ENCODE measurements at places on chromosomes 13 and 19. TPM values are rescaled to one million over a fixed set of nuclear protein-coding genes. Genes with fewer than 3 reads are reported as not detected.

- H3K27me3 ChIP-seq, result no peaks in the 10 kb centered on the region
- no peak overlapping the region for H3K4me3 ChIP-seq
- H3K36me3 ChIP-seq, result no peaks in the 10 kb centered on the region
Measured at GRCh38 chr13:51717786-51718398, 86.1 kb downstream of the DHRS12 start.

DNA sequence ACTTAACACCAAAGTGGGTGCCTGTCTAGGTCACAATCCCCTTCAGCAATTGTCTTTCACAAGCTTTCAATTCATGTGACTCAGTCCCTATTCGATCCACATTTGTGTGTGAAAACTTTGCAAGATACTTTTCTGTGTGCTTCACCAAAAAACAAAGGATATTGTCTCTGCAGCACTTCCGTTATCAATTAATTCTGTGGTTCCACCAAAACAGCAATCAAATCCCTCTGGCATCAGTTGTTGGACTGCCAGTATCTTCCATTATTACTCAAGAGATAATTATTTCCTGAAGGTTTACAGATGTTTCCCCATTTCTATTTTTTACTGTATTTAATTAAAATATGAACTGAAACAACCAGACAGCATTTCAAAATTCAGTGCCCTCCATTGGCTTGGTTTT is 481.4 kb downstream of the SUCLA2 start:
- DNase-seq, result no peak
- no peaks in the 10 kb centered on the region for H3K27me3 ChIP-seq
- peaks cover 17% of the 10 kb centered on the region for H3K4me1 ChIP-seq
- H3K4me3 ChIP-seq, result no peak overlapping the region

GRCh38 chr19:33187183-33187540 is 7.0 kb upstream of the LRP3 start:
- DNase-seq, result no peak
- H3K36me3 ChIP-seq, result no peaks in the 10 kb centered on the region
- H3K27me3 ChIP-seq, result peaks cover 2% of the 10 kb centered on the region

DNA sequence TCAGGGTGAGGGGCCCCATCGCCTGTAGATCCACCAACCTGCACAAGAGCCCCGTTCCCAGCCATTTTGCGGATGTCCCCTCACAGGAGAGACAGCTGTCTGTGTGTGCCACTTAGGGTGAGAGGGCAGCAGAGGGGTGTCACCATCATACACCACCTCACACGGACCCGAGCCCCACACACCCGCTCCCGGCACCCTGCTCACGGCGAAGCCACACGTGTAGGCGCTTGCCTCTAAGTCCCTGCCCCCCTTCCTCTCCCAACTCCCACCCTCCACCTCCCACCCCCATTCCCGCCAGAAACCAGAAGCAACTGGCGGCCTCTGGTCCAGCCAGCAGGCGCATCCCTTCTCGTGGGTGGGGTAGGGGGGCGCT is 4.0 kb upstream of the DPF1 start:
- H3K4me1 ChIP-seq, result peaks cover 41% of the 10 kb centered on the region
- no peak for DNase-seq
- H3K27me3 ChIP-seq, result peaks cover 24% of the 10 kb centered on the region
- peak overlapping the region; percentile 76 for H3K4me3 ChIP-seq
- H3K36me3 ChIP-seq, result peaks cover 5% of the 10 kb centered on the region

DNA sequence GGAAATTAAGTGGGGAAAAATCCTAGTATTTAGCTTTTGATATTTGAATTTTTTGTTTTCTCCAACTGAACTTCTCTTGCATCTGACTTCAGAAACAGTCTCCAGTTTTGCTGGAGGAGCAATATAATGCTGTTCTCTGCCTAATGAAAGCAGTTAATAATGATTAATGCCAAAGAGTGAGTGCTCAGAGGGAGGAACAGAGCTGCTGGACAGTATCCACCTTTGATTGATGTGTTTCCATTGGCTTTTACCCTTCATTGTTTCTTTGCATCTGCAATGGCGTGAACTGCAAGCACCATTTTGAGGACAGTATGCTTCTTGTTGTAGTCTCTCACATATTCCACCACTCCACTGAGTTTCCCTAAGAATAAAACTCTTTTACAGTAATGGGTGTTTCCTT is 193.4 kb downstream of the ITGBL1 start:
- H3K4me3 ChIP-seq, result no peak overlapping the region
- no peaks in the 10 kb centered on the region for H3K36me3 ChIP-seq
- no peak for DNase-seq
- H3K27ac ChIP-seq, result no peak overlapping the region

DNA sequence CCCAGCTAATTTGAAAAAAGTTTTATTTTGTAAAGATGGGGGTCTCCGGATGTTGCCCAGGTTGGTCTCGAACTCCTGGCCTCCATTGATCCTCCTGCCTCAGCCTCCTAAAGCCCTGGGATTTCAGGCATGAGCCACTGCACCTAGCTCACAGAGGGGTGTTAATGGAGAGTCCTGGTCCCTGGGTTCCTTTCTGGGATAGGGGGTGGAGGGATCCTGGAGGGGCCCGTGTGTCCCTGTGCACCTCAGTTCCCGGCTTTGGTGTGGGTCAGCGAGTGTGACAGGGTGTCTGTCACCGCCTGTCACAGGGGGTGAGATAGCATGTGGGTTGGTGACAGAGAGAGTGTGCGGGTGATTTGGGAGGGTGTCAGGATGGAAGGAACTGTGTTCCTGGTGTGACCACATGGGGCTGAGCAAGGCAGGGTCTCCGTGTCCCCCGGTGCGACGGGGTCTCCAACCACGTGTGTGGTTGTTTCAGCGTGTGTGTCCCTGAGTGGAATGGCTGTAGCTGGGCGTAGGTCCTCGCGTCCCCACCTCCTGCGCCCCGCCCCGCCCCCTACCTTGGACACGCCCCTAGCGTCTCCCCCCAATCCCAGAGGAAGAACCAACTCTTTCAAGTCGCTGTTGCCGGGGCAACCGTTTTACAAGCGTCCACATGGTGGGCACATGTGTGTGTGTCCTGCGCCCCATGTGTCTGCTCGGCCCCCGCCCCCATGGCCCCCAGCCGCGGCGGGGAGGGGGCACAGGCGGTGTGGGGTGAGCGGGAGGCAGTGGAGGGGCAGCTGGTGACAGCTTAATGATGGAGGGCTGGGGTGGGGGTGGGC is 2.9 kb upstream of the NRTN start:
- no peaks in the 10 kb centered on the region for H3K36me3 ChIP-seq
- peak overlapping the region; percentile 51 for H3K4me3 ChIP-seq
- no peak overlapping the region for H3K27ac ChIP-seq
- H3K27me3 ChIP-seq, result peaks cover 39% of the 10 kb centered on the region

GRCh38 chr19:6472713-6473112 is 8.6 kb downstream of the CRB3 start:
- no peak overlapping the region for H3K27ac ChIP-seq
- no peak overlapping the region for H3K4me3 ChIP-seq
- H3K27me3 ChIP-seq, result peaks cover 55% of the 10 kb centered on the region
- no peaks in the 10 kb centered on the region for H3K36me3 ChIP-seq
- peaks cover 7% of the 10 kb centered on the region for H3K4me1 ChIP-seq

GRCh38 chr13:22336460-22336859 is 665.6 kb downstream of the FGF9 start:
- H3K4me1 ChIP-seq, result no peaks in the 10 kb centered on the region
- no peaks in the 10 kb centered on the region for H3K36me3 ChIP-seq
- DNase-seq, result no peak
- no peak overlapping the region for H3K27ac ChIP-seq
- H3K27me3 ChIP-seq, result peaks cover 3% of the 10 kb centered on the region

- H3K27me3 ChIP-seq, result no peaks in the 10 kb centered on the region
- no peak for DNase-seq
- H3K27ac ChIP-seq, result no peak overlapping the region
- peaks cover 15% of the 10 kb centered on the region for H3K4me1 ChIP-seq
- H3K4me3 ChIP-seq, result no peak overlapping the region
Measured at GRCh38 chr13:70666883-70667556, 558.8 kb upstream of the KLHL1 start.

DNA sequence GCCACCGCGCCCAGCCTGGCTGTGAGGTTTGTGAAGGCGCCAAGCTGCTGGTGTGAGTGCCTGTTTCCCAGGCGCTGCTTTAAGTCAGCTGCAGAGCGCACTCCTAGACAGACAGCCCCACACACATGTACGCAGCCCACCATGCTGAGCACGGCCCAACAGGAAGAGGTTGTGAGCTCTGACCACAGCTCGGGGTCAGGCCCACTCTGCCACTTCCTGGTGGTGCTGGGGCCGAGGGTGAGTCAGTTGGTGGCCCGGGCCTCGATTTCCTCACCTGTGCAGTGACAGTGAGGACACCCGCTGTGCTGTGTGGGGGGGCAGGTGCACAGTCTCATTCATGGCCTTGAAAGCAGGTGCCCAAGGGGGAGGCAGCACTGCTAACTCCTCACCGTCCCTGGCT is 106.7 kb downstream of the KDM4B start:
- no peak for DNase-seq
- no peaks in the 10 kb centered on the region for H3K27me3 ChIP-seq
- no peak overlapping the region for H3K4me3 ChIP-seq
- H3K27ac ChIP-seq, result no peak overlapping the region
- peaks cover 6% of the 10 kb centered on the region for H3K36me3 ChIP-seq

DNA sequence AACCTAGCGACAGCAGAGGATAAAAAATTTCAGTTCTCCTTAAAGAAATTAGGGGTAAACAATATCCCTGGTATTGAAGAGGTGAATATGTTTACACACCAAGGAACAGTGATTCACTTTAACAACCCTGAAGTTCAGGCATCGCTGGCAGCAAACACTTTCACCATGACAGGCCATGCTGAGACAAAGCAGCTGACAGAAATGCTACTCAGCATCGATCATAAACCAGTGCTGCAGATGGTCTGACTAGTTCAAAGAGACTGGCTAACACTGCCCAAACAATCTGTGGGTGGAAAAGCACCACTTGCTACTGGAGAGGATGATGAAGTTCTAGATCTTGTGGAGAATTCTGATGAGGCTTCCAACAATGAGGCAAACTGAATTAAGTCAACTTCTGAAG is 19.9 kb upstream of the ACOD1 start:
- no peaks in the 10 kb centered on the region for H3K36me3 ChIP-seq
- H3K4me1 ChIP-seq, result peaks cover 4% of the 10 kb centered on the region
- DNase-seq, result no peak
- H3K27ac ChIP-seq, result peak overlapping the region; percentile 36
- H3K4me3 ChIP-seq, result no peak overlapping the region

GRCh38 chr13:73111331-73111730 is 52.5 kb downstream of the KLF5 start:
- no peaks in the 10 kb centered on the region for H3K27me3 ChIP-seq
- DNase-seq, result no peak
- no peak overlapping the region for H3K27ac ChIP-seq
- no peak overlapping the region for H3K4me3 ChIP-seq
- no peaks in the 10 kb centered on the region for H3K4me1 ChIP-seq

GRCh38 chr13:25691654-25692053 is 319.9 kb downstream of the ATP8A2 start:
- no peak overlapping the region for H3K4me3 ChIP-seq
- peak overlapping the region; percentile 16 for H3K27ac ChIP-seq
- peaks cover 10% of the 10 kb centered on the region for H3K4me1 ChIP-seq
- DNase-seq, result no peak

DNA sequence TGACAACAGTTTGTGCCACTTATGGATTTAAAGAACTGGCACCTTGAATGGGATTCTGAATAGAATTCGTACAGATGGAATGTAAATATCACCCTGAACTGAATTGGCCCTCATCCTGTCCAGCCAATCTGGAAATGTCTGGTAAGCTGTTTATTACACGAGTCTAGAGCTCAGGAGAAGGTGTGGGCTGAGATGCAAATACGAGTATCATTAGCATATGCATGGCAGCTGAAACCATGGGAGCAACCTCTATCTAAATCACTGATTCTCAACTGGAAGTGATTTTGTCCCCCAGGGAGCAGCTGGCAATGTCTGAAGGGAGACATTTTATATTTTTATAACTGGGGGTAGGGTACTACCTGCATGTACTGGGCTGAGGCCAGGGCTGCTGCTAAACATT is 15.6 kb upstream of the VWA8 start:
- DNase-seq, result no peak
- no peaks in the 10 kb centered on the region for H3K4me1 ChIP-seq
- H3K27me3 ChIP-seq, result no peaks in the 10 kb centered on the region
- no peak overlapping the region for H3K27ac ChIP-seq
- H3K4me3 ChIP-seq, result no peak overlapping the region
- H3K36me3 ChIP-seq, result no peaks in the 10 kb centered on the region

- H3K4me3 ChIP-seq, result no peak overlapping the region
- DNase-seq, result no peak
- H3K27me3 ChIP-seq, result no peaks in the 10 kb centered on the region
- H3K27ac ChIP-seq, result no peak overlapping the region
- H3K4me1 ChIP-seq, result peaks cover 8% of the 10 kb centered on the region
- H3K36me3 ChIP-seq, result peaks cover 3% of the 10 kb centered on the region
Measured at GRCh38 chr13:71290963-71291841, 575.8 kb downstream of the DACH1 start.

DNA sequence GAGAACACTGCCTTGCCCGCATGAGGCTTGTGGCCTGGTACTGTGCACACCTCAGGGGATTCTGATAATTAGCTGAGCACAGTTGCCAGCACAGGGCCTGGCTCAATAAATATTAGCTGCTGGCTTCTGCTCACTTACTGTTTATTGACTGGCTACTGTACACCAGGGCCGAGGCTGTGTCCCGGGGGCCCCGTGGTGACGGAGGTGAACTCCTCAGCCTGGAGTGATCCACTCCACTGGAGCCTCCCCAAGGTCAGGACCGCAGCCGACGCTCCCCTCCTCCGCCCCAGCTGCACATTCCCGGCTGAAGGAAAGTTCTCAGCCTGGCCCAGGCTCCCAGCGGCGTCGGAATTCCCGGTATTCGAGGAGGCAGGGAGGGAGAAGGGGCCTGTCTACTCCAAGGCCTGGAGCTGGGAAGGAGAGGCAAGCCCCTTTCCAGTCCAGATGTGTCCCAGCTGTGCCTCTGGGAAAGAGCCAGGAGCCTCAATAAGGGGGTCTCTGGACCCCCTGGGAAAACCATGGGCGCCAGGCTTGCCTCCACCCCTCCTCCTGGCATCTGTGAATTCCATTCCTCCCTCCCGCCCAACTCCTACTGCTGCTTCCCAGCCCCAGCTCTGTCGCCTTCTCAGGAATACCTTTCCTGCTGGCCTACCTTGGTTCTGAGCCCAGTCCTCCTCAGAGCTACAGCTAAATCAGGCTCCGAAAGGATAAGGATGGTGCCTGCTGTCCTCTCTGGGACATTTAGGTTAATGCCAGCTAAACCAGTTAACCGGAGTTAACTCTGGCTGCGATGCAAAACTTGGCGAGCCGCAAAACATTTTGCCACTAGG is 7.3 kb downstream of the RPS16 start:
- DNase-seq, result no peak
- peak overlapping the region; percentile 76 for H3K4me3 ChIP-seq
- H3K27me3 ChIP-seq, result peaks cover 2% of the 10 kb centered on the region
- H3K27ac ChIP-seq, result peak overlapping the region; percentile 43
- H3K4me1 ChIP-seq, result peaks cover 36% of the 10 kb centered on the region

- H3K4me1 ChIP-seq, result no peaks in the 10 kb centered on the region
- no peak for DNase-seq
- no peaks in the 10 kb centered on the region for H3K36me3 ChIP-seq
- no peak overlapping the region for H3K4me3 ChIP-seq
- no peak overlapping the region for H3K27ac ChIP-seq
Measured at GRCh38 chr19:5017235-5017634, 48.3 kb downstream of the KDM4B start.

GRCh38 chr13:112066624-112067004 is 335 bp upstream of the SOX1 start:
- H3K27ac ChIP-seq, result no peak overlapping the region
- H3K4me1 ChIP-seq, result peaks cover 58% of the 10 kb centered on the region
- H3K27me3 ChIP-seq, result peaks cover 73% of the 10 kb centered on the region
- H3K36me3 ChIP-seq, result peaks cover 16% of the 10 kb centered on the region
- peak; percentile 89 for DNase-seq
- H3K4me3 ChIP-seq, result peak overlapping the region; percentile 86

The ADAMTSL5 gene
- total RNA-seq, result not detected

The LYPD3 gene
- 0.89 TPM for total RNA-seq

Data from neural crest cell (in vitro differentiated cells).